ENCODE measurements at places on chromosomes 12 and 14. TPM values are rescaled to one million over a fixed set of nuclear protein-coding genes. Genes with fewer than 3 reads are reported as not detected.

DNA sequence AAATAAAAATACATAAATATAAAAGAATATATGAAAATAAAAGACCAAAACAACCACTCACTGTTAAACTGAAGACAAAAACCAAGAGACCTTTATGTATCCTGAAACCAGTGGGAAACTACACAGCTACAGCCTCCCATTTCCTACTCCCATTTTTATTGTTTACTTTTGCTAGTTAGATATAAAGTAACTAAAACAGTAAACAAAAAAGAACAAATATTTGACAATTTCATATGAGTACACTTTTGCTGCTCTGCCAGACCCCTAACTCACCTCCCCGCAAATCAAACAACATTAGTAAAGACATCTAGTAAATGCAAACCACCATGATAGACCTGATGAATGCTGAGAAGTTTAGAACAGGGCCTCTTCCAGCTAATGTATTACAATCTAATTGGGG is 97.1 kb downstream of the BCL2L14 start:
- H3K4me3 ChIP-seq, result no peak overlapping the region
- H3K36me3 ChIP-seq, result no peaks in the 10 kb centered on the region
- no peaks in the 10 kb centered on the region for H3K27me3 ChIP-seq
- H3K4me1 ChIP-seq, result no peaks in the 10 kb centered on the region

GRCh38 chr12:87201598-87201997 is 827.6 kb downstream of the C12orf50 start:
- no peaks in the 10 kb centered on the region for H3K4me1 ChIP-seq
- DNase-seq, result no peak
- no peak overlapping the region for H3K27ac ChIP-seq
- H3K36me3 ChIP-seq, result no peaks in the 10 kb centered on the region

- H3K27ac ChIP-seq, result no peak overlapping the region
- no peaks in the 10 kb centered on the region for H3K27me3 ChIP-seq
- DNase-seq, result no peak
These were observed 249.1 kb downstream of the DPY19L2 start for GRCh38 chr12:63419154-63419553.

The ARHGEF25 gene
- 11.0 TPM for total RNA-seq

The CCDC177 gene
- not detected for total RNA-seq

The SLCO1B1 gene
- not detected for total RNA-seq
